ENCODE measurements at places on chromosomes 11 and 22. TPM values are rescaled to one million over a fixed set of nuclear protein-coding genes. Genes with fewer than 3 reads are reported as not detected.

The THAP7 gene
- total RNA-seq, result 22.3 TPM

The RAB38 gene
- 1.2 TPM for total RNA-seq

The P4HA3 gene
- total RNA-seq, result 40.6 TPM

The SAC3D1 gene
- 56.6 TPM for total RNA-seq

The BCO2 gene
- 0.79 TPM for total RNA-seq

The IGF2 gene
- 1.4 TPM for total RNA-seq

The OR52I1 gene
- total RNA-seq, result not detected
